ENCODE measurements at places on chromosomes 7 and 10. TPM values are rescaled to one million over a fixed set of nuclear protein-coding genes. Genes with fewer than 3 reads are reported as not detected.

The SPAM1 gene
- total RNA-seq = not detected

- no peaks in the 10 kb centered on the region for H3K4me1 ChIP-seq
- no peaks in the 10 kb centered on the region for H3K27me3 ChIP-seq
- no peak for DNase-seq
- no peak overlapping the region for H3K27ac ChIP-seq
These were observed 352.4 kb upstream of the AOAH start for GRCh38 chr7:37076668-37077067.

GRCh38 chr10:86773498-86773897 is 17.1 kb downstream of the BMPR1A start:
- no peaks in the 10 kb centered on the region for H3K4me1 ChIP-seq
- DNase-seq = no peak
- no peaks in the 10 kb centered on the region for H3K27me3 ChIP-seq
- H3K36me3 ChIP-seq = no peaks in the 10 kb centered on the region
- H3K4me3 ChIP-seq = no peak overlapping the region

The THSD7A gene
- total RNA-seq = not detected

The GALNT11 gene
- not detected for total RNA-seq

The ITGA8 gene
- total RNA-seq = not detected

DNA sequence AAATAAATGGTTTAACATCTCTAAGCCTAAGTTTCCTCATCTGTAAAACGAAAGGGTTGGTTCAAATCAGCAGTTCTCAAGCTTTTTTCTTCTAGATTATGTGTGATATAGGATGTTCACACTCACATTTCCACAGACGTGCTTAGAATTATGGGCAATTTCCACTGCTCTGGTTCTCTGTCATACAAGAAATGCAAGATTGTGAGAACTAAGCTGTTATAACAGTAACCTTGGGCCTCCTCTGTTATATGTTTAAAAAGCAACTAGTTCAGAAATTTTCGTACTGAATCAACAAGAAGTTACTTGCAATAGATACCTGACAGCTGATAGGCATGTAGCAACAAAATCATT is 33.7 kb downstream of the ADD3 start:
- DNase-seq = no peak
- H3K27me3 ChIP-seq = no peaks in the 10 kb centered on the region
- H3K4me3 ChIP-seq = no peak overlapping the region
- H3K4me1 ChIP-seq = no peaks in the 10 kb centered on the region

The LLCFC1 gene
- not detected for total RNA-seq

The C10orf143 gene
- total RNA-seq = 0.75 TPM

The CSTF2T gene
- 22.1 TPM for total RNA-seq

- H3K4me1 ChIP-seq = no peaks in the 10 kb centered on the region
- no peak overlapping the region for H3K27ac ChIP-seq
- no peaks in the 10 kb centered on the region for H3K36me3 ChIP-seq
- H3K4me3 ChIP-seq = no peak overlapping the region
These were observed 34.4 kb upstream of the YAE1 start for GRCh38 chr7:39531818-39532217.

- H3K36me3 ChIP-seq = no peaks in the 10 kb centered on the region
- no peak overlapping the region for H3K4me3 ChIP-seq
- no peak for DNase-seq
- no peak overlapping the region for H3K27ac ChIP-seq
- no peaks in the 10 kb centered on the region for H3K4me1 ChIP-seq
- no peaks in the 10 kb centered on the region for H3K27me3 ChIP-seq
These were observed 262.7 kb downstream of the CELF2 start for GRCh38 chr10:11280187-11280932.

- H3K4me3 ChIP-seq = no peak overlapping the region
- no peaks in the 10 kb centered on the region for H3K36me3 ChIP-seq
- no peaks in the 10 kb centered on the region for H3K27me3 ChIP-seq
- no peak overlapping the region for H3K27ac ChIP-seq
- H3K4me1 ChIP-seq = no peaks in the 10 kb centered on the region
- no peak for DNase-seq
These were observed 80.7 kb upstream of the NANOS1 start for GRCh38 chr10:118948786-118949185.

DNA sequence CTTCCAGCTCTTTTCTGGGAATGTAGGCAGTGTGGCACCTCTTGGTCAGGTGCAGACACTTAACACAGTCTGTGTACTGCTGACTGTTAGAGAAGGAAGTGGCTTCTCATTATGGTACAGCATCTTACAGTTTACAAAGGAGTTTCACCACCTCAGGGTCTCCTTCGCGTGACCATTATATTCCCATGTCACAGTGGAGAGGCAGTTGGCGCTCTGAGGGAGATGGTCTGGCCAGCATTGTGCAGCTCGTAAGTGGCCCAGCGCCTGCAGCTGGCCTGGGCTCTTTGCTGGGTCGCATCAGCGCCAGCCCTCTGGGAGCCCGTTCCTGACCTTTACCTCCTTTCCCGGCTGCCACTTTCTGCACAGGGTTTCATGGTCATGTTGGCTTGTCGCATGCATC is 15.4 kb downstream of the TSPAN15 start:
- H3K4me3 ChIP-seq = no peak overlapping the region
- no peak overlapping the region for H3K27ac ChIP-seq
- no peaks in the 10 kb centered on the region for H3K36me3 ChIP-seq

DNA sequence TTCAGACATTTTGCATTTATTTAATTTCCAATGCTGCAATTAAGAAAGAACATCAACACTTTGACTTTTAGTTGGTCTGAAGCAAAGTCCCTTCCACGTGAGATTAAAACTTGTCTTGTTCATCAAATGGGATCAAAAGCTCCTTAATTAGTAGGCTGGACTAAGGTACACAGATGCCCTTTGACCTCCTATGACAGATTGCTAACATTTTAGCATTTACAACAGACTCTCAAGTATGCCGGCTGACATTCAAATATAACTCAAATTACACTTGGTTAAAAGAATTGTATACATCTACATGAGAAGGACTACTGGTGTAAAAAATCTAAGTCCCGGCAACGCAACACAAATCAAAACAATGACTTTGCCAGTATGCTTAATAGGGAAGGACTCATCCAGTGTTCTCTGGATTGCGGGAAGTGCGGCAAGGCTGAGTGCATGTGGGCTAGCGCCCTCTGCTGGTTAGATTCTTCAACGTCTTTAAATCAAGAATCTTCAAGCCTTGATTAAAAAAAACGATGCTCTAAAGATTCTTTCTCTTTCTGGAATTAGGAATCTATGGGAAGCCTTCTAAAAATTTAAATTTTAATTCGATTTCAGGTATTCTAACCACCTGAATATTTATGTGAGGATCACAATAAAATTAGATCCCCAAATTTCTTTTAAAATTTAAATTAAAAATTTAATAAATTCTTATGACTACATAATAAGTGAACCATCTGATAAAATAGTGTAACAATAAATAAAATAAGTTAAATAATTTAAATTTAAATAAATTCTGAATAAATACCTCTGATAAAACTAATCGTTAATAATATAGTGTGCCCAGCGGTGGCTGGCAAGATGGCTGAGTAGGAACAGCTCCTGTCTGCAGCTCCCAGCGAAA is 444.7 kb downstream of the DGKB start:
- no peak overlapping the region for H3K4me3 ChIP-seq
- no peaks in the 10 kb centered on the region for H3K36me3 ChIP-seq
- H3K4me1 ChIP-seq = no peaks in the 10 kb centered on the region
- DNase-seq = peak; percentile 82

DNA sequence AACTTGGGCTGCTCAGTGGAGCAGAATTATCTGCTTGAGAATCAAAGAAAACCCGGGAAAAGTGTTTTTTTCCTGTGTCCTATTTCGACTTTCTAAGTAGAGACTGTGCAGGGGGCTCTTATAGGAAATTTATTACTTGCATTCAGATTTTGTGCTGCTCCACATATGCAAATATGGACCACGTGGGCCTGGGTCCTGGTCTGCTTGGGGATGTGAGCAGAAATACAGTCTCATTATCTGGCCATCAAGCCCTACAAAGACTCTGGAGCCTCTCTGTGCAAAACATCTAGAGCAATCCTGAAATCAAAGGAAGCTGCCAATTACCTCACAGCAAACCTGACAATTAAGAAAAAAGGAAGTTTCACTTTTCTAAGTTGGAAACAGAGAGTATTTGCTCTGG is 216.9 kb downstream of the LRMDA start:
- H3K27ac ChIP-seq = no peak overlapping the region
- no peaks in the 10 kb centered on the region for H3K27me3 ChIP-seq
- H3K4me3 ChIP-seq = no peak overlapping the region
- no peaks in the 10 kb centered on the region for H3K4me1 ChIP-seq
- no peaks in the 10 kb centered on the region for H3K36me3 ChIP-seq

The SCIN gene
- not detected for total RNA-seq

GRCh38 chr10:91883549-91884444 is 25.5 kb downstream of the FGFBP3 start:
- no peak overlapping the region for H3K27ac ChIP-seq
- no peak for DNase-seq
- no peak overlapping the region for H3K4me3 ChIP-seq
- H3K36me3 ChIP-seq = no peaks in the 10 kb centered on the region
- peaks cover 5% of the 10 kb centered on the region for H3K4me1 ChIP-seq
- H3K27me3 ChIP-seq = no peaks in the 10 kb centered on the region

DNA sequence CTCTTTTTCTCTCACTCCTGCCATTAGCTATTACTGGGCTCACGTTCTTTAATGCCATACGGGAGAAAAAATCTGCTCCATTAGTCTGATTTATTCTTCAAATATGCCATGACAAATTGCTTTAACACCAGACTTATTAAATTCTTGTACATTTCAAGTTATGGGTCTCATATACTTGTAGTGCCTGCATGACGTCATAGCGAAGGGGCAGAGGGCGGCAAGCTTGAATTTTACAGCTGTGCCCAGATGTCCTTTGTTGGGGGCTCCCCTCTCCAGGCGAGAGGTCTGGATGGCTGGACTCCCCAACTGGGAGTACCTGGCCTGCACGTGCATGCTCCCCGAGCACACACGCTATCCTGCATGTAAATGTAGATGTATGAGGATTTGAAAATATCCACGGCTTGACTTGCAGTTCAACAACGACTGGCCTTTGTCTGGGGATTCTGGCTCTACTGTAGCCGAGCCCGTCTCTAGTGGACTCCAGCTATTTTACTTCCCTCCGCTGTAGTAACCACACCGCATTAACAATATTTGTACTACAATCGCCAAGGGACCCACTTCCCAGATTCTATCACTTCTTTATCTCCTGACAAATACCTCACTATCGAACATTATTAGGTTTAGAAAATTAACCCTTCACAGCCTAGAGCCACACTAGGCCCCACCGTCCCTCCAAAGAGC is 79.5 kb downstream of the EBF3 start:
- H3K4me3 ChIP-seq = no peak overlapping the region
- no peaks in the 10 kb centered on the region for H3K36me3 ChIP-seq
- no peaks in the 10 kb centered on the region for H3K27me3 ChIP-seq

GRCh38 chr7:75915416-75916156 is 631 bp downstream of the POR start:
- no peaks in the 10 kb centered on the region for H3K27me3 ChIP-seq
- no peak overlapping the region for H3K27ac ChIP-seq
- DNase-seq = peak; percentile 58
- peaks cover 21% of the 10 kb centered on the region for H3K4me1 ChIP-seq

DNA sequence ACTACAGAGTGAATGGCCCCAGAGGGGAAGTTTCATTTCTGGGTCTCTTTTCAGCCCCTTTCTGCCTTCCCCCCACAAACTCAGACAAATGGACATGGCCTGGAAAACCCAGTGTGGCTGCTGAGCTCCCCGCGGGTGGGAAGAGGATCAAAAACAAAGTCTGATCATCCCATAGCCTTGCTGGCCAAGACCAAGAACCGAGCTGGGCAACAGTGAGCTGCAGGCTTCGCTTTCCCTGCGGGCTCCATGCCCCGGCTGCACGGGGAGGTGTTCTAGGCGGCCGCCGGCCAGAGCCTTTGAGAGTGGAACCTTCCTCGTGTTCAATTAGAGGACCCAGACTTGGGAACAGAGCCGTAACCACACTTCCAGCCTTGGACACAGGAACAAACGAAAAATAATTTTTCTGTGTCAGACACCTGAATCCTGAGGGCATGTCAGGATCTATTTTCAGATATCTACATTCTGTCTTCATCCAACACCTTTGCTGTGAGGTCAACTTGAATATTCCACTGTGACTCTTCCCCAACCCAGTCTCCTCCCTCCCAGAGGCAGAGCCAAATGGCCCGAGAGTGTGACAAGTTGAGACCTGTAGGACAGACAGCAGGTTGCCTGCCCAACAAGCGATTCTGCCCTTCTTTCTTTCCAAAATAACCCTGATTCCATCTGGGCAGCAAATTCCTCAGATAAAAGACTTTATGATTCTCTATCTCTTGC is 26.0 kb downstream of the WDR86 start:
- H3K4me1 ChIP-seq = peaks cover 13% of the 10 kb centered on the region
- no peaks in the 10 kb centered on the region for H3K27me3 ChIP-seq
- no peak overlapping the region for H3K27ac ChIP-seq
- H3K36me3 ChIP-seq = no peaks in the 10 kb centered on the region

- no peak overlapping the region for H3K27ac ChIP-seq
- H3K27me3 ChIP-seq = no peaks in the 10 kb centered on the region
- H3K4me3 ChIP-seq = no peak overlapping the region
- peaks cover 5% of the 10 kb centered on the region for H3K4me1 ChIP-seq
These were observed 177.7 kb downstream of the SH3PXD2A start for GRCh38 chr10:103677486-103678177.

The DNA2 gene
- 27.7 TPM for total RNA-seq

DNA sequence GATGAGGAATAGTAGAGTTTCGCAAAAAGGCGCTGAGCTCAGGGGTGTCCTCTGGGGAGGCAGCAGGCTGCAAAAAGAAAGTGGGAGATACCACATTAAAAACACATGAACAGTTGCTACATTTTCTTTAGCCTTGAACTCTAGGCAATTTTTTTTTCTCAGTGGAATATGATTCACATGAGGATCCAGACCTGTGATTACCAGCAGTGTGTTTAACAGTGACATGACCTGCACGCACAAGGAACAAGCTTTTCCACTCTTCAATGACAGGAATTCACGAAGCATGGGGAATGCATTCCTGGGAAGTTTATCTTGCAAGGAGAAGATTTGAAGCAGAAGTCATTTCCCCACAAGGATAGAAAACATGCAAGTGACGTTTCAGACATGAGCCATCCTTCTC is 161.6 kb downstream of the ITGA8 start:
- no peak for DNase-seq
- no peaks in the 10 kb centered on the region for H3K36me3 ChIP-seq
- no peak overlapping the region for H3K27ac ChIP-seq
- no peaks in the 10 kb centered on the region for H3K27me3 ChIP-seq
- H3K4me3 ChIP-seq = no peak overlapping the region

GRCh38 chr10:124142960-124143359 is 49.6 kb upstream of the CHST15 start:
- no peaks in the 10 kb centered on the region for H3K36me3 ChIP-seq
- H3K27ac ChIP-seq = no peak overlapping the region
- no peak for DNase-seq
- H3K27me3 ChIP-seq = no peaks in the 10 kb centered on the region
- no peaks in the 10 kb centered on the region for H3K4me1 ChIP-seq

Measured in Karpas-422 (cell line).